Nephron progenitor cell (in vitro differentiated cells): ENCODE measurements at places on chromosomes 2 and 18.
A peak's percentile ranks its signal among the peaks of the same experiment; 100 is the strongest.

GRCh38 chr2:128090575-128090944 is 440 bp upstream of the UGGT1 start:
- no peak for DNase-seq

DNA sequence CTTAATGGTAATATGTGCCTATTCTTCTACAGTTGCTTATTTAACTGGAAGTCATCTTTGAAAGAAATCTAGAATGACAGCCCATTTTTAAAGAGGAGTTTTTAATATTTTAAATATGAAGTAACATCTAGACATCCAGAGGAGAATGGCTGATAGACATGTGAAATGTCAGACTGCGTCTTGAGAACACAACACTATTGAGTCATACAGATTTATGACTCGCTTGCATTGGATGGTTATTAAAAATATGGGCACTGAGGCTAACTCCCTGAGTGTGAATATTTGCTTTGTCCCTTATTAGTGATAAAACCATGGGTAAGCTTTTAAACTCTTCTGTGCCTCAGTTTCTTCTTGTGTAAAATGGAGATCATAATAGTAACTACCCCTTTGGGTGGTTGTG is 22.9 kb downstream of the TDRD15 start:
- DNase-seq = no peak

GRCh38 chr18:7878265-7879211 is 311.4 kb downstream of the PTPRM start:
- DNase-seq = no peak

GRCh38 chr2:119586085-119586484 is 41.8 kb downstream of the CFAP221 start:
- no peak for DNase-seq

GRCh38 chr2:197596766-197597165 is 78.6 kb downstream of the RFTN2 start:
- no peak for DNase-seq

- DNase-seq = no peak
These were observed 431.1 kb upstream of the CDH2 start for GRCh38 chr18:28607991-28608390.

DNA sequence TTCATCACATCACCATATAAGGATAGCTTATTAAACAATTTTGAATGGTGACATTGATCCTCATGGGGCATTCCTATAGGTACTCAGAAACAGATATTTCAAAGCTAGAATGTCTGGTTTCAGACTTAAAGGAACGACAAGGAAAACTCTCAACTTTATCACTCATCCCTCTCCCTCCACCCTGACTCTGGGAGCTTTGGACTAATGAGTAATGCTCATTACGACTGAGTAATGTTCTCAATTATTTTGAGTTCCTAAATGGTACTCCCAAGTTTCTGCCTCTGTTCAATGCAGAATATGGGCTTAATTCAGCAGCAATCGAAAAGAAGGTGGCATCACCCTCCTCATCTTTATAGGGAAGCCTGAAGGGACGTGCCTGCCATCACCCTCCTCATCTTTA is 43.4 kb downstream of the RFX8 start:
- no peak for DNase-seq

DNA sequence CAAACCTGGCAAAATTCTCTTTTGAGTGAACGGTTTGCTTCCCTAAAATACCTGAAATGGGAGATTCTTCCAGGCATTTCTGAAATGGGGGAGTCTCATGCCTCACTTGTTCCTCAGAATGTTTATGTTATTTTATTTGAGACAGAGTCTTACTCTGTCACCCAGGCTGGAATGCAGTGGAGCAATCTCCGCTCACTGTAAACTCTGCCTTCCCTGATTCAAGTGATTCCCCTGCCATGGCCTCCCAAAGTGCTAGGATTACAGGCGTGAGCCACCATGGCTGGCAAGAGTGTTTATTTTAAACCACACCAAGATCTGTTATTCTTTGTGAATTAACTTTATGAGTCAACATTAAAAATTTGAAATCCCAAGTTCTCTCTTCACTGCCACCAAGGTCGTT is 6.4 kb upstream of the FHL2 start:
- no peak for DNase-seq

DNA sequence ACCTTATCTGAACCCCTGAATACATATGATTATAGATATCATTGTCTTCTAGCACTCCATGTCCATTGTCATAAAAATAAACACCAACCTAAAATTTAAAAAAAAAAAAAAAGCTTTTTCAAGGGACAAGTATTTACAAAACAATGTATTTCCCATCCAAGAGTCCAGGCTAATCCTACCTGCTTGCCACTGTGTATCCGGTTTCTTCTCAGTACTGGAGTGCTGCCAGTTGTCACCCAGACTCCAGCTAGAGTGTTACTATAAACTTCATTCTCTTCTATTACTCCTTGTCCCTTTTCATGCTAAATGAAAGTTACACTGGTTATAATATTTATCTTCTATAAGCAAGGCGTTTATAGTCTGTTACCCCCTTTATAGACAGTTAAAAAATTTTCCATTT is 35.8 kb downstream of the MSH6 start:
- DNase-seq = no peak

- DNase-seq = peak; percentile 3
These were observed 493.0 kb upstream of the ACVR2A start for GRCh38 chr2:147351784-147352183.

DNA sequence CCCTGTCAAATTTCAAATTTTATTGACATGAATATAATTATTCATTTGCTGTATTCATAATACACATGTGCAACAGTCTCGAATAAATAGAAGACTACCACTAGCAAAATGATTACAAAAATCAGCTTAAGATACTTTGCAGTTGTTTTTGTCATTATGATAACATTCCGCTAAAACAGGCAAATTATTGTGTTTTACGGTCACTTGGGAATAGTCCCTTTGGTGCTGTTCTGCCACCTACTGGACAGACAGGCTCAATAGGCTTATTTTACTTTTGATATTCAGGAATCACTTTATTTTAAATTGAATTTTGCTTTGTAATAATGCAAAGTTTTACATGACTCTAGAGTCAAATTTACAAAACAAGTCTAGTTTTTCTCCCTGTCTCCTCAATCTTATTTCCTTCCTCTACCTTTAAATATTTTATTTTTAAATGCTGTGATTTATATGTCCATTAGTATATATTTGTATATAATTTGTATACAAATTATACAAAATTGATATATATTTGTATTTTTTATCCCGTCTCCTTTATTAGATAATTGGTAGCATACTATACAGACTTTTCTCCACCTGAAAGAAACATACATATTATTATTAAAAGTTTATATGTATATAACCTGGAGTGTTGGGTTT is 456.3 kb downstream of the DLGAP1 start:
- DNase-seq = peak; percentile 13

DNA sequence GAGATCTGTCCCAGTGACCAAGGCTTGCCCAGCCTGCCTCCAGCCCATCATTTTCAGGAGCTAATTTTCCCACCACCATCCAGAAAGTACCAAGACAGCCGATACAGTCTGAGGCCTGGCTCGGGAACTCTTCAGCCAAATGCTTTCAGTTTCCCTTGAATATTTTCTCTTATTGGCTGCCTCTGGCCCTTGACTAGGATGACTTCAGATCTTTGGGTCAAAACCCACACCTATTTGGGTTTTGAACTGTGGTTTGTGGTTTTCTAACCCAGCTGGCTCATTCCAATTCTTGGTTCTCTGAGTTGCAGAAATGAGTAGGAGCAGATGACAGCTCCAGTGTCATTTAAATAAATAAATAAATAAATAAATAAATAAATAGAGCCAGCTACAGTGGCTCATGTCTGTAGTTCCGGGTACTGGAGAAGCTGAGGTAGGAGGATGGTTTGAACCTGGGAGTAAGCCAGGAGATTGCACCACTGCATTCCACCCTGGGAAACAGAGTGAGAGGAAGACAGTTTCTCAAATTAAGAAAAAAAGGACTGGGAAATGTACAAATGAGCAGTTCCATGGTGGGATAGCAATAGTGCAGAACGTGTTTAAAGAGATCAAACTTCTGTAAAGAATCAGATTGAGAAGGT is 465.0 kb upstream of the SOX11 start:
- DNase-seq = no peak

DNA sequence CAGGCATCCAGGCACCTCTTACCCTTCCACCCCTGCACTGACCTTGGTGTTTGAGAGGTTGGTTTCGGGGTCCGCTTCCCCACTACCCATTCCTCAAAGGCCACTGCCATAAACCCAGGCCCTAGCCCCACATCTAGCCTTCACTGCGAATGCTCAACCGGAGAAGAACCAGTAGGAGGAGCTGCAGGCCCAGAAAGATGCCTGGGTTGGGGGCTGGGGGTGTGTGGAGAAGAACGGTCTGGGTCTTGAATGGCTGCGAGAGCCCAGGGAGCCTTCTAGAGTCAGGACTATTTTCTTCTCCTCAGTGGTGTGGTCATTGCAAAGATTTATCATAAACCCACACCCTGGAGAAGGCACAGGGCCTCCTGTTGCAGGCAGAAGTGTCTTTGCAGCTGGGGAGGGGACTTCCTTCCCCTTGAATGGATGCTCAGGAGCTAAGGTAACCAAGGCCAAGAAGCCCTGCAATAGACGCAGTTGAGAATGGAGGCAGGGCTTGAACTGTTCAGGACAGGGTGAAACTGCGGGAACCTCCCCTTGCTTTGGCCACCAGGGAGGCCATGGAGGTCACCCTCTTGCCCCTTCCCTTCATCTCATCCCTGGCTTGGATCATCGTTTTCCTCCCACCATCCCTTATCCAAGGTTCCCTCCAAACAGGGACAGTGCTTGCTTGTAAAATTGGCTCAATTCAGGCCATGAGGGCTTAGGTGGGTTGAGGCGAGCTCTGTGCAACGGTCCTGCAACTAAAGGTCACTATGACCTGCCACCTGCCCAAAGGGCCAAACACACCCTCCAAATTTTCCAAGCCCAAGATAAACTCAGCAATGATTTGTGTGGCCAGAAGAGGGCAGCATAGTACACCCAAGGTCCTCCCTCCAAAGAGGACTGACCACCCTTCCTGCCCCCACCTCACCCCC is 20.9 kb downstream of the THNSL2 start:
- peak; percentile 68 for DNase-seq

DNA sequence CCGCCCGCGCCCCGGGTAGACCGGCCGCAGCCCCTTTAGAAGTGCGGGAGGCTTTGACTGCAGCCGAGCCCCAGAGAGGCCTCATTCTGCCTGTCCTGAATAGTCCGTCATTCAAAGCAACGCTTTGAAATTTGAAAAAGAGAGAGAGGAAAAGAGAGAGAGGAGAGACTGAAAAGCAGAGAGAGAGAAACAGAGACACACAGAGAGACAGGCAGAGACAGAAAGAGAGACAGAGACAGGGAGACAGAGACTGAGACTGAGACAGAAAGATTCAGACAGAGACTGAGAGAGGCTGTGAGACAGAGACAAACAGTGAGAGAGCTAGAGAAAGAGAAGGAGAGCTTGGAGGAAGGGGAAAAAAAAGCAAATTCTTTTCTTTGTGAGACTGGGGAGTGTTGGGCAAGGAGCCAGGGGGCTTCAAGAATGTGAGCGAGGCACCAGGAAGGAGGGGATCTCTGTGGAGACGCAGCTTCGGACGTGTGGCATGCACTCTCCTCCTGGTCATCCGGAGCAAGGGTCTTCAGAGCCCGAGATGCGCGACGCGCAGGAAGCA is 73.1 kb downstream of the MYCN start:
- DNase-seq = no peak

DNA sequence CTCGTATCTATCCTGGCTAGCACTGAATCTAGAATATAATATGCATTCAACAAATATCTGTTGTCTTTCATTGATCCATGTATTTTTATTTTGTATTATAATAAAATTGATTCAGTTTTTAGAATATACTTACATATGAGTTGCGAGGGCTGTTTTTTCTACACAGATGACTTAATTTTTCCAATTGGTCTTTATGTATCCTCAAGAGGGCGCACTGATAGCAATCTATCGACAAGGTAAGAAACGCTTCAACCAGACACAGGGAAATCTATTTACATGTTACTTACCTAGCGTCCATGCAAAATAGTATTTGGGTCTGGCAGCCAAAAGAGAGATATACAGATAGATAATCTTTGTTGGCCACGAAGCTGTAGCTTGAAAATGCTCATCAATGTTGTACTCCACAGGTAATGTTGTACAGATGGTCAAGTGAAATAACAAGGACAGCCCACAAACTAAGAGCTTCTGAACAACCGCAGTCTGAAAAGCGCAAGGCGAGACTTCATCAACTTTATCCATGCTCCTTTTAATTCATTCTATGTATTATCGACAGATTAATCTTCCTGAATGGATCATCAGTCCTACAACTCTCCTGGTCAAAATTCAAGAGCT is 35.5 kb upstream of the KIDINS220 start:
- no peak for DNase-seq

DNA sequence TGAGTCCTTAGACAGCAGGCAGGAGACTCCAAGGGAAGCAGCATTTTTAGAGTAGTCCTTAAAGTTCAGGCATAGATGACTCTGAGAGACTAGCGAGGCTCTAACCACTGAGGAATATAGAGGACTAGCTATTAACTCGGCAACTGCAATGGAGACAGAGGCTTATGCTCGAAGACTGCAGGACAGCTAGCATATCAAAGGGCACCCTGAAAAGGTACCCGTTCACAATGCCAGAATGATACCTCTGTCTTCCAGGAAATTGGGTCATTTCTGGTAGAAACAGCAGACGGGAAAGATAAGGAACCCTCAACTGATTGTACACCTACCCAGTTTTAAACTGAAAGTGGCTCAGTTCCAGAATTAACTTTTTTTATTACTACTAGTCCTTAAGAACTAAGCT is 1204.0 kb upstream of the ZEB2 start:
- no peak for DNase-seq

GRCh38 chr18:30280861-30281470 is 761.6 kb downstream of the DSC3 start:
- peak; percentile 27 for DNase-seq

- DNase-seq = no peak
These were observed 77.2 kb downstream of the EFEMP1 start for GRCh38 chr2:55846426-55846825.

GRCh38 chr2:238240757-238241711 is 1.2 kb upstream of the HES6 start:
- DNase-seq = peak; percentile 85

GRCh38 chr2:239379641-239380170 is 21.1 kb downstream of the HDAC4 start:
- no peak for DNase-seq

GRCh38 chr18:70293166-70293565 is 4.3 kb downstream of the SOCS6 start:
- DNase-seq = no peak

GRCh38 chr2:196427986-196428634 is 211.4 kb upstream of the CCDC150 start:
- DNase-seq = no peak

DNA sequence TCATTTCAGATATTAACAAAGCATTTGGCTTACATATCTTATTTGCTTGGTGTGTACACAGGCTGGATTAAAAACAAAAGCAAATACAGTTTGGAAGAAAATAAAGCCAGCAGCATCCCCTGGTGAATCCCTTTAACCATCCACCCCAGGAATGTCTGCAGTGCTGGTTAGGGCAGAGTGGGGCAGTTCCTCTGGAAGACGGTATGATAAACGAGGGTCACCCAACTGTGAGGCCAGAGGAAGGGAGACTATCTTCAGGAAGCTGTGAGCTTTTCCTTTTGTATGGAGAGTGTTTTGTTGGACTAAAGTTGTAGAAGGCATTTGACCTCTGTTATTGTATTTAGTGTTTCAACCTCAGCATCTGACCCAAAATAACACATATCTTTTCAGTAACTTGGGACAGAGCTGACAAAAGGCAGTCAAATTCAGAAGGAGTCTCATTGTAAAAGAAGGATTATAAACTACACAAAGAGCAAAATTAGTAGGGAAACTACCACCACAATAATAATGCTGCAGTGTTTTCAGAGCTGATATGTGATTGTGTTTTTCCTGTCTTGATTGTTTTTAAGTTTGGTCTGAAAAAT is 159.1 kb downstream of the FMNL2 start:
- DNase-seq = peak; percentile 14

- DNase-seq = no peak
These were observed 42.7 kb downstream of the SOCS6 start for GRCh38 chr18:70331456-70332097.
